ENCODE measurements at places on chromosomes 12 and 14.

GRCh38 chr12:15839041-15839440 lies 43.1 kb upstream of the STRAP start:
- no peak for DNase-seq

DNA sequence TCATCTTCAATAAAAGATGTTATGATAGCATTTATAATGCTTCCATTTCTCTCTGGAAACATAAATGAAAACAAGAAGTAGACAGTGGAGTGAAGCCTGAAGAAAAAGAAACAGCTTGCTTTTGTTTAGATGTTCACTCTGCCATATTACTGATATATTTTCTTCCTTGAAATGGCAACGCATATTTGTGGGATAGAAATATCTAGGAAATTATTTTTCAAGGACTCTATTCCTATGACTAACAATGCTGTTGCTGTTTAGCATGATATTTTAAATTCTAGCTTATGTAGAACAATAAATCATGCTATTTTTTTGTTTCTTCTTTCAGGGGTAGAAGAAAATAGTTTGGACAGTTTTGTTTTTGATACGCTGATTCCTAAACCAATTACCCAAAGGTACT lies 359.0 kb downstream of the NAV3 start:
- no peak for DNase-seq

GRCh38 chr14:45526715-45527549 lies 273.9 kb upstream of the MIS18BP1 start:
- no peak for DNase-seq

- DNase-seq: no peak
Measured at GRCh38 chr12:115094163-115094816, 410.3 kb upstream of the TBX3 start.

DNA sequence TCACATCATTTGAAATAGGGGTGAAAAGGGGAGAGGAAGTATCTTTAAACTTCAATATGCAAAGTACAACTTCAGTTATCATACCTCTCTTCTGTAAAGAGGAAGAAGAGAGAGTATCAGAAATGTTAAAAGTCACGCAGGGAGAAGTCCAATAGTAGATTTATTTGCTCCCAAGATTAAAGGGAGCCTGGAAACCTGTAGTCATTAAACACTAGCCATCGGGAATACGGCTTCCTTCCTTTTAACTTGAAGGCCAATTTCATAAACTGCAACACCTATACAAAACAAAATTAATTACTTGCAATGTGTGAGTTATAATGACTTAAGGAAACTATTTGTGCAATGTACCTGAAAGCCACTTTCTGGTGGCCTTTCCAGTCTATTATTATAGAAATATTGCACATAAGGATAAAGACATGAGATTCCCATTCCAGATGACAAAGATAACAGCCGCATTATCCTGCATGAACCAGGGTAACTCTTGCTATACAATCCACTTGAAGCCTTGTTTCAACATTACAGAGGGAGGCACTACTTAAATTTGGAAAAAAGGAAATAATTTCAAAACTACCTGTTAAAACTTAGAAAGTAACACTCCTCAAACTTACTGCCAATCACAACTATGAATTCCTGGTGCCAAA lies 4.6 kb downstream of the BTG1 start:
- no peak for DNase-seq

- no peak for DNase-seq
Measured at GRCh38 chr14:96059519-96060135, 20.5 kb downstream of the C14orf132 start.

DNA sequence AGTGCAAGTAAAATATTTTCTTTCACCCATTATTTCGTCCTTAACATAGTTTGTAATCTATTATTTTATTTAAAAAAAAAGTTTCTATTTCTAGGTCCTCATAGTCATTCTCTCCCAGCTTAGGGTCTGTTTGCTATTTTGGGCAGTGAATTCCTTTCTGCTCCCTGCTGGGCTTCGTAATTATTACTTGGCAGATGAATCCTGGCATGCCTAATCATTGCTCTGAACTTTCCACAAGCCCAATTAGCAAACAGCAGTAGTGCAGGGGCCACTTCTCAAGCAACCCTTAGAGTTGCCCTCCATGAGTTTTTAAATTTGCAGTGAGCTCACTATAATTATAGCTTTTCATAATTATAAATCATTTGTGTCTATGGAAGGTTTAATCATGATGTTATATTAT lies 1378.3 kb upstream of the SEL1L start:
- no peak for DNase-seq

DNA sequence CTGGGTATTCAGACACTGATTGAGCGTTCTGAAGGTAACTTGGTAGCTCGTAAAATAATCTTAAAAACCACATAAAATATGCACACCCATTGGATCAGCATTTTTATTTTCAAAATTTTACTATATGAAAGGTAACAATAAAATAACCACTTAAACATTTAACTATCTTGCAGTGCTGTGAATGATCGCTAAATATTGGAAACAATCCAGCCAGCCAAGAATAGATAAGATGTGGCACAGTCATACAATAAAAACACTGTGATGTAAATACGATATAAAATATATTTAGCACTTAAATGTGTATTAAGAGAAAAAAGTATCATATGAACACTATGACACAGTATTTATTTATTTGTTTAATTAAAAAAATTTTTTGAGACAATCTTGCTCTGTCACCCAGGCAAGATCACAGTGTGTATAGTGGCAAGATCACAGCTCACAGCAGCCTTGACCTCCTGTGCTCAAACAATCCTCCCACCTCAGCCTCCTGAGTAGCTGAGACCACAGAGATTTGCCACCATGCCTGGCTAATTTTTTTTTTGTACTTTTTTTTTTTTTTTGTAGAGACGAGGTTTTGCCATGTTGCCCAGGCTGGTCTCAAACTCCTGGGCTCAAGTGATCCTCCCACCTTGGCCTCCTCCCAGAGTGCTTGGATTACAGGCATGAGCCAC lies 39.4 kb downstream of the SDR9C7 start:
- DNase-seq: no peak

- DNase-seq: no peak
Measured at GRCh38 chr14:30521899-30522736, 36.8 kb upstream of the G2E3 start.

DNA sequence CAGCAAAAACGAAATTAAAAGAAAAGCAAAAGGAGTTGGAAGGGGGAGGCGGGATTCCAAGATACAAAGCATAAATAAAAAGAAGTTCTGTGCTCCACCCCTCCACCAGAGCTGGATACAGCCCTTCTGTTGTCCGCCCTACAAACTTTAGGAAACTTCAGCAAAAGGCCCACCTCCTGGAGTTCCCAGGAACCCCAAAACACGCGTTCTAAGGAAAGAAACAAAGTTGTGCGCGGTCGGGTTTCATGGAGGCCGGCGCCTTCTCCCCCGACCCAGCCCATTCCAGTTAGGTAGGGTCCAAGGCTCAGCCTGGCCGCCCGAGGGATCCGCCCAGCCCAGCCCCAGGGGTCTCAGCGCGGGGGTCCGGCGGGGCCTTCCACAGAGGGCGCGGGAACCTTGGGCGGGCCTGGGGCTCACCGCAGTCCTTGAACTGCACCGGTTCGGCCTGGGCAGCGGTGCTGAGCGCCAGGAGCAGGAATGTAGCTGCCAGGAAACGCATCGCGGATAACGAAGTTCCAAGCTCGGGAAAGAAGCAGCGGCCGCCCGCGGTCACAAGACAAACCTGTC lies at the start of gene NPC2:
Gene NPC2 (minus strand): TSS at position 530 of the 567 bp plus-strand sequence. CDS start 31 bp downstream, at position 499.
- DNase-seq: no peak

- DNase-seq: no peak
Measured at GRCh38 chr12:124582108-124582424, 14.7 kb upstream of the NCOR2 start.

DNA sequence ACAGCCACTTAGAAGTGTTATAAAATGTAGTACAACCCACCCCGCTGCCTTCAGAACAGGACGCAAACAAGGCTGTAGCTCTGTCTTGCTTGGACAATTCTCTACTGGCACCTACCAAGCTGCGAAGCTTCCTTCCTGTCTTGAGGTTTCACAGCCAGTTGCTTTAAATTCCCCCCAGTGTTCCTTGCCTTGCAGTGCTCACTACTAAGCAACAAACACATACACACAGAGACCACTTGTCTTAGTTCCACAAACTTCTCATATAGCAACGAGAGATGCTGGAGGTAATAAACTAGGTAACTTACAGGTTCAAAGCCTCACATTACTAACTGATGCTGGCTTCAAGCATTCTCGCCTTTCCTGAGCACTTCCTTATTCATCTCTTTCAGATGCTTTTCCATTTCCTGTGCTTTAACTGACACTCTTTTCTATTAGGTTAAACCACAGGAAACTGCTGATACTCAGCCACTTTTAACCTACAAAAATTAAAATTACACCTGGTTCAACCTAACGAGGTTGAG lies 91.5 kb upstream of the PTGDR start:
- DNase-seq: no peak

- no peak for DNase-seq
Measured at GRCh38 chr12:30614031-30614430, 81.6 kb downstream of the IPO8 start.

DNA sequence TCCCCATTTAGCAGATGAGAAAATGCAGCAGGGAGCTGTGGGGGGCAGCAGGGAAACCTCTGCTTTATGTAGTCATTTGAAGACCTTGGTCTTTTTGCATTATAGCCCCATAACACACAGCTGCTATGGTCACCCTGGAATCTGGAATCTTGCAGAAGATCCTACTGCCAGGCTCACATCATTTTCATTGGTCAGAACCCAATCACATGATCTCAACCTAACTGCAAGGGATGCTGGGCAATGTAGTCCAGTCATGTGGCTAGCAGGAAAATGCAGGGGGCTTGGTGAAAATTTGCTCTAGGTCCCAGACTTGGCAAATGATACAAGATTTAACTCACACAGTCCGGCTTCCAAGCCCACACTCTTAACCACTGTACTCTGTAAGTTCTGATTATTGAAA lies 1028.7 kb downstream of the AACS start:
- DNase-seq: no peak

All from cortex of kidney (tissue), 1 donor.